ENCODE measurements at places on chromosomes 7 and 10. TPM values are rescaled to one million over a fixed set of nuclear protein-coding genes. Genes with fewer than 3 reads are reported as not detected.

GRCh38 chr10:124721330-124722045 lies 22.7 kb downstream of the FAM53B start:
- H3K27me3 ChIP-seq: no peaks in the 10 kb centered on the region
- peaks cover 37% of the 10 kb centered on the region for H3K36me3 ChIP-seq
- H3K27ac ChIP-seq: peak overlapping the region; percentile 93
- DNase-seq: no peak

Gene SORCS1
- total RNA-seq: not detected

GRCh38 chr10:63456437-63457210 lies 9.2 kb downstream of the JMJD1C start:
- H3K27ac ChIP-seq: no peak overlapping the region
- no peak for DNase-seq
- peaks cover 4% of the 10 kb centered on the region for H3K4me1 ChIP-seq
- H3K4me3 ChIP-seq: no peak overlapping the region

Gene ZNF777
- 16.2 TPM for total RNA-seq

Gene CCM2
- total RNA-seq: 89.0 TPM

Gene BTBD16
- total RNA-seq: not detected

DNA sequence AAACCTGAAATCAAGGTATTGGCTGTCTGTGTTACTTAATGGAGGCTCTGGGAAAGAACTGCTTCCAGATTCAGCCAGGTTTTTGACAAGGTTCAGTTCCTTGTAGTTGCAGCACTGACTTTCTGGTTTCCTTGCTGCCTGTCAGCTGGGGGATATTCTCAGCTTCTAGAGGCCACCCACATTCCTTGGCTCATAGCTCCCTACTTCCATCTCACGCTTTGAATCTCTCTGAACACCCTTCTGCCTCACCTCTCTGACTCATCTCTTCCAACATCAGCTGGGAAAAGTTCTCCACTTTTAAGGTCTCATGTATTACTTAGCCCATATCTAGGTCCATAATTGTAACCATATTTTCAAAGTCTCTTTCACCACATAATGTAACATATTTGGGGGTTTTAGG lies 22.9 kb upstream of the GPR22 start:
- no peaks in the 10 kb centered on the region for H3K27me3 ChIP-seq
- H3K4me3 ChIP-seq: no peak overlapping the region
- H3K4me1 ChIP-seq: peaks cover 10% of the 10 kb centered on the region
- DNase-seq: no peak
- H3K27ac ChIP-seq: no peak overlapping the region

DNA sequence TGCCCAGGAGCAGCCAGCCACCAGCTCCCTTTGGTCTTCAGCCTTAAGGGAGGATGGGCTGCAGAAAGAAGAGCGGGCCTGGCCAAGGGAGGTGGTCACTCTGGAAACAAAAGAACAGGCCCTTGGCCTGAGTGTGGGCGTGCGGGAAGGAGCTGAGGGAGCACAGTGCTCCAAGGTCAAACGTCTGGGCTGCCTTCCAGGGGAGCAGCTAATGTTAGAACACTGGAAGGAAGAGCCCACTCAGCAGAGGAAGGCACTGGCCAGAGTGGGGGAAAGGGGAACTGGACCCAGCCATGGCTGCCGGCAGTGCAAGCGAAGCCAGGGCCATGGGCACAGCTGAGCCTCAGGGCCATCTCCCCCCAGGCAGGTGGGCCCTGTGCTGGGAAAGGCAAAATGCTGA lies 42.7 kb downstream of the FAM53B start:
- H3K27me3 ChIP-seq: no peaks in the 10 kb centered on the region
- no peak for DNase-seq
- peaks cover 100% of the 10 kb centered on the region for H3K4me1 ChIP-seq
- peak overlapping the region; percentile 96 for H3K27ac ChIP-seq

- peak overlapping the region; percentile 53 for H3K27ac ChIP-seq
- peak; percentile 22 for DNase-seq
- peak overlapping the region; percentile 69 for H3K4me3 ChIP-seq
- H3K36me3 ChIP-seq: peaks cover 14% of the 10 kb centered on the region
- peaks cover 12% of the 10 kb centered on the region for H3K27me3 ChIP-seq
These were observed 12.2 kb downstream of the PLAC9 start for GRCh38 chr10:80144696-80145131.

DNA sequence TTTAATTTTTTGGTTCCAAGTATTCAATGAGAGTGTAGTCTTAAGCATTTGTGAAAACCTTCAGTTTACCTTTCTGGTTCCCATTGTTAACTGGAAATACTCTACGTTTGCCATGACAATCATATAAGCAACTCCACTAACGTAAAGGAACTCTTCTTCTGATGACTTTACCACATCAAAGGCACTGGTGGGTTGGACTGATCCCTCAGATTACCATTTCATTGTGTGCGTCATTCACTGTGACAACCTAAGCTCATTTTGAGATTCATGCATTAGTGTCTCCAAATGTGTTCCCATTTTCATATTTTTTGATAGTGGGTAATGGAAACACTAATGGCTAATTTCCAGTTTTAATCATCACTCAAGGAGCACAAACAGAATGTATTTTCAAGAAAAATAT lies 119.9 kb upstream of the COL1A2 start:
- H3K27me3 ChIP-seq: peaks cover 8% of the 10 kb centered on the region
- H3K4me1 ChIP-seq: no peaks in the 10 kb centered on the region
- no peak for DNase-seq
- H3K27ac ChIP-seq: no peak overlapping the region
- no peak overlapping the region for H3K4me3 ChIP-seq

DNA sequence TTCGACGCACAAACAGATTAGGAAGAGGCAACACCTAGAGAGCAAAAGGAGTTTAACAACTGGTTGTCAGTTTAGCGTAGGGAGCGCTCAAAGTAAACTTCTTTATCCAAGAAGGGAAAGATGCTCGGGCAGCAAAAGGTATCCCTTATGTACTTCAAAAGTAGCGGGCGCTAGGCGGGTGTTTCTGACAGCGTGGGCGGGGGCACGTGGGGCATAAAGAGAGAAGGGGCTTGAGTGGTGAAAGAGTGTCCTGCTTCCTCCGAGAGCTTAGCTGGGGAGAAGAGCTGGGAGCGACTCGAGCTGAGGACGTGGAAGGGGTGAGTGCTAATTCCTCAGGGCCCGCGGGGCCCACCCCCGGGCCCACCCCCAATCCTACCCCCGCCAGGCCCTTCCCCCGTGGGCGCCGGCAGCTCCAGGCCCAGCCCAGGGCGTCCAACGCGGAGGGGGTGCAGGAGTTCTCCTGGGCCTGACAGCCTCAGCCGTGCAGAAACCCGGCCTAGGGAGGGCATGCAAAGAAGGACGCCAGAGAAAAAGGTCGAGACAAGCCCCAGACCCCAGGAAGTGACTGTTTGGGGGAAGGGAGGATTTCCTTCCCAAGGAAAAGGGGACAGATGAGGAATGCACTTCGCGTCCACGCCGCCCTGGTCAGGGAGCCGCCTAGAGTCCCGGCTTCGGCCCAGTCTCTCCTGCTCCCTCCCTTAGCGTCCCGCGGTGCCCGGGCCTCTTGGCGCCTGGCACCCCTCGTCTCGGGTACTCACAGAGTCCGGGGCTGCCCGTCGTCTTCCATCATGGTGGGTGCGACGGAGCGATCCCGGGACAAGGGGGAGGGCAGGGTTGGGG lies 868 bp downstream of the TIAL1 start:
- H3K4me1 ChIP-seq: peaks cover 58% of the 10 kb centered on the region
- H3K27ac ChIP-seq: peak overlapping the region; percentile 97
- DNase-seq: peak; percentile 53
- H3K27me3 ChIP-seq: no peaks in the 10 kb centered on the region
- peaks cover 32% of the 10 kb centered on the region for H3K36me3 ChIP-seq

GRCh38 chr10:63227207-63227895 lies 94.2 kb downstream of the NRBF2 start:
- H3K4me3 ChIP-seq: peak overlapping the region; percentile 12
- H3K4me1 ChIP-seq: peaks cover 71% of the 10 kb centered on the region
- H3K27me3 ChIP-seq: no peaks in the 10 kb centered on the region
- H3K36me3 ChIP-seq: peaks cover 23% of the 10 kb centered on the region
- H3K27ac ChIP-seq: peak overlapping the region; percentile 59

- no peaks in the 10 kb centered on the region for H3K36me3 ChIP-seq
- no peaks in the 10 kb centered on the region for H3K27me3 ChIP-seq
- no peaks in the 10 kb centered on the region for H3K4me1 ChIP-seq
These were observed 159.8 kb downstream of the MAGI2 start for GRCh38 chr7:79293655-79294142.

Gene MMP21
- 0.10 TPM for total RNA-seq

Gene SVIL
- total RNA-seq: 0.62 TPM
